ENCODE measurements at places on chromosomes 7 and 10.

DNA sequence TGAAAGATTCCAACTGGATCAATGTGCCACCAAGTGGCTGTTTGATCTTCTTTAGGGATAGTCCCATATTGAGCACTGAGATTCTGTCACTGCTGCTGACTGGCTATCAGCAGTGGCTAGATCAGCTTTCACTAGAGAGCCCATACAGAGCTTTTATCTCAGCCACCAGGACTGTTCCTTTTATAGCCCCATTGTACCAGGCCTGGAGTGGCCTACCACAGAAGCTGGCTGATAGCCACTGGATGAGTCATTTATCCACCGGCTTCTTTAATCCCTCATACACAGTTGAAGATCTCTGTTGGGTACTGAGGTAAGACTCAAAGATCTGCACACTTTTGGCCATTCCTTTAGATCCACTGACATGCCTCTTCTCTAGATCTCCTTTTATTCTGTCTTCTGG lies 1101.1 kb downstream of the SORCS3 start:
- no peak for DNase-seq

GRCh38 chr10:130300608-130301020 lies 164.4 kb downstream of the GLRX3 start:
- DNase-seq = peak; percentile 61

DNA sequence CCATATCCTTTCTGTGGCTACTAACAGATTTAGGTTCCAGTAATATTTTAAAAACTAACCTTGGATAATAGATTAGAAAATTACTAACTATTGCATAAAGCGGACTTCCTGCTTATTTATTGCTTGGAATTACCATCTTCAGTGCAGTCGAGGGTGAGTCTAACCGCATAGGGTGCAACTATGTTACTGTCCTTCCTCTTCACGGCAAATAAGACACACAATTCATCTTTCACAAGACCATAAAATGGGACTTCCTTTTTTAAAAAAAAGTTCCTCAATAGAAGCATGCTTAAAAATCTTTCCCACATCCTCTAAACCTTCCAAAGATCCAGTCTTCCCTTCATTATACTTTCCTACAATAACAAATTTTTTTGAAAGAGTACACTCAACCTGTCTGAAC lies 2.1 kb downstream of the SLC25A40 start:
- no peak for DNase-seq

DNA sequence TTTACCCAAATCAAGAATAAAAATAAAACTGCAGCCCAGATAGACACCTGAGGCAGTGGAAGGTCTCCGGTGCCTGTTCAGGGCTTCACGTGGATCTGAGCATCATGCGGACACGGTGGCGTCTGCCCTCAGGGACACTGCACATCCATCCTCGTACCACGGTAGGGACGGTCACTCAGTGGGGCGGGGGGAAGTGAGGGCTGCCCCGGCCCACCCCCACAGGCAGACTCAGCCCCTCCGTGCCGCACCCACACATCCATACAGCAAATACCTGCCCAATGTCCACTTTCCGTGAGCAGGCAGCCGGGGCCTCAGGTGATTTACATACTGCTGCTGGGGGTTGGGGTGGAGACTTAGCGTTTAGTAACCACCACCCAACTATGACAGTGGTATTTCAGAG lies 207.8 kb downstream of the DIP2C start:
- no peak for DNase-seq

GRCh38 chr10:70561070-70561469 lies 41.5 kb downstream of the PRF1 start:
- peak; percentile 67 for DNase-seq

DNA sequence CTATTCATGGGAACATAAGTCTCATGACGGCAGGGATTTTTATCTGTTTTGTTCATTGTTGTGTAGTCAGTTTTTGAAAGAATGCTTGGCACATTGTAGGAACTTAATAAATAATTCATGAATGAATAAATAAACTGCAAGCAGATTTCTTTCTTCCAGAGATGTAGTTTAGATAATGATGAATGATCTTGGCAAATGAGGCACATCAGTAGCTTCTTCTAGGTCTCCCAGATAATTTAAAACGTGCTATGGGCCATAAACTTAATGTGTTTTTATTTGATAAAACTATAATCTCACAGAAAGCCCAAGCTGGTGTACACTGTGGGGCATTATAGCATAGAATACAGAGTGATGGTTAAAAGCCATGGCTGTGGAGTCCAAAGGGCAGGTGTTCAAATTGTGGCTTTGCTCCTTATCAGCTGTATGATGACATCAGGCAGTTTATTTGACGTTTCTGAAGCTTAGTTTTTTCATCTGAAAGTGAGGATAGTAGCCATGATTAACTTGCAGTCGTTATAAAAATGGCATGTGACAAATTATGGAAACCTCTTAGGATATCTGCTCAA lies 3.5 kb downstream of the MGAM start:
- no peak for DNase-seq

- DNase-seq = no peak
Measured at GRCh38 chr7:47720141-47720906, 138.4 kb upstream of the TNS3 start.

DNA sequence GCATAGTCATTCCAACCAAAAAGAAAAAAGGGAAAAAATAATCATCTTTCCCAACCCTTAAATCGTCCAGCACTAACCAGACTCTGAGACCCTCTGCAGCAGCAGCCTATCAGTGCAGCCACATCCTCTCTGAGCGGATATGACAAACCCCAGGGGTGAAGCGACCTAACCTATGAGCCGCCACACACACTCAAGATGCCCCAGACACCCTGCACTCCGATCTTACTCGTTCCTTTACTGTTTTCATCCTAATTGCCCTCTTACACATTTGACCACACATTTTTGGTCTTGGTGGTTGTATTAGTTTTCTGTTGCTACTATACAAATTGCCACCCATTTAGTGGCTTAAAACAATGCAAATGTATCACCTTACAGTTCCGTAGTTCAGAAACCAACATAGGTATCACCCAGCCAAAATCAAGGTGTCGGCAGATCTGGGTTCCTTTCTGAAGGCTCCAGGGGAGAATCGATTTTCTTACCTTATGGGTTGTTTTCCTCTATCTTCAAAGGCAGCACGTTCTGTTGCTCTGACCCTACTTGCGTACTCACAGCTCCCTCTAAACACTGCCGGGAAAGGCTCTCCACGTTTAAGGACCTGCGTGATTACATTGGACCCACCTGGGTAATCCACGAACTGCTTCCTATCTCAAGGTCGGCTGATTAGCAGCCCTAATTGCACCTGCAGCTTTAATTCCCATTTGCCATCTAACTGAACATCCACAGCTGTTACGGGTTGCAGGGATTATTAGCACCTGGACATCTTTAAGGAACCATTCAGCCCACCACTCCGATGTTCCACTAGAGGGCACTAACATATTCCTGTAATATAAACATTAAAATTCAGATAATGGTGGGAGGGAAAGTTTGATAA lies 37.3 kb upstream of the PRSS1 start:
- no peak for DNase-seq

DNA sequence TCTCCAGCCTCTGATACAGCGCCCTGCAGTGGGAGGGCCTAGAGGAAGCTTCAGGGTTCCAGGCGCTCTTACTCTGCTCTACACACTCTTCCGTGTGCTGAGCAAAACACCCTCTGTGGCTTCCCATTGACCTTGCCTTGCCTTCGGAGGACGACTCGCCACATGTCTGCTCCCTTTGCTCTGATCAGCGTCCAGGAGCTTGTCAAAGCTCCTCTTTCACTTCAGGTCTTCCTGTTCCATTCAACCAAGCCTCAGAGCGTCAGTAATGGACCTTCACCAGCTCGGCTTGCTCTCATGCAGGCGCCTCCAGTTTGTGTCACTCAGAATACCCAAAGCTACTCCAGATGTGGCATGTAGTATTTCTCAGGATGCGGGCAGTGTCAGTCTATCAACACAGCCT lies 173.9 kb downstream of the ARID5B start:
- DNase-seq = no peak

DNA sequence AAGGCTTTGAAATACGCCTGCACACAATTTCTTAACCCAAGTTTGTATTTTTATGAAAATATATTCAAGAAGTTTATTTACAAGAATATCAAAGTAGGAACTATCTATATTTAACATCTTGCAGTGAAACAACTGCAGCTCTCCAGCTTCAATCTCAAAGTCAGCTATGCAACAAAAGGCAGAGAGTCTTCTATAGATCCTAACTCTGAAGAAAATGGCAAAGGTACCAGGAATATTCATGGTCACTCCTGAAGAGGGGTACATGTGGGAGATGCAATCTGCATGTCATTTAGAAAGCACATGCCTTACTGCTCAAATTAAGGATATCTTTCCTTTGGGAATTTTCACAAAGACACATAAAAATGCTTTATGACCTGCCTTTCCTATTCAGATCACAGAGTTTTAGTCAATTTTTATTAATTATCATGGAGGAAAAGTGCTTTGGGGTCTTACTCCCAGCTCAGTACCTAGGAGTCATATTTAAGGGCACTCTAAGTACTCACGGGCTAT lies 1.5 kb downstream of the ANK3 start:
- DNase-seq = no peak

GRCh38 chr10:70760271-70760787 lies 24.8 kb downstream of the TBATA start:
- DNase-seq = peak; percentile 11

DNA sequence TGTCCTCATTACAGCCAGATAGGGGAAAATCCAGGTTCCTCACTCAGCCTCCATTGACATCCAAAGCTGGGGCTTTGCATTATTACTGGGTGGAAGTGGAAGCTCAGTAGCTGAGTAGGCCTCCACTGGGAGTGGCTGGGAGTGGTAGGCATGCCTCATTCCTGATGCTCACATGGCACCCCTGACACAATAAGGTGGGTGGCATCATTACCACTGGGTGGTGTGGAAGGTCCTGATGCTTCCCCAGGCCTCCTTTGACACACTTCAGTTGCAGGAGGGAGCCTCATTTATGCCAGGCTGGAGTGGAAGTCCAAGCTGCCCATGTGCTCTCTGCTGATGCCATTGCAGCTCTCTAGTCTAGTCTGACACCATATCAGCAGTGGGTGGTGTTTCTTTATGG lies 48.2 kb upstream of the GPR141 start:
- DNase-seq = no peak

GRCh38 chr7:138125598-138126111 lies 49.4 kb downstream of the AKR1D1 start:
- peak; percentile 94 for DNase-seq

DNA sequence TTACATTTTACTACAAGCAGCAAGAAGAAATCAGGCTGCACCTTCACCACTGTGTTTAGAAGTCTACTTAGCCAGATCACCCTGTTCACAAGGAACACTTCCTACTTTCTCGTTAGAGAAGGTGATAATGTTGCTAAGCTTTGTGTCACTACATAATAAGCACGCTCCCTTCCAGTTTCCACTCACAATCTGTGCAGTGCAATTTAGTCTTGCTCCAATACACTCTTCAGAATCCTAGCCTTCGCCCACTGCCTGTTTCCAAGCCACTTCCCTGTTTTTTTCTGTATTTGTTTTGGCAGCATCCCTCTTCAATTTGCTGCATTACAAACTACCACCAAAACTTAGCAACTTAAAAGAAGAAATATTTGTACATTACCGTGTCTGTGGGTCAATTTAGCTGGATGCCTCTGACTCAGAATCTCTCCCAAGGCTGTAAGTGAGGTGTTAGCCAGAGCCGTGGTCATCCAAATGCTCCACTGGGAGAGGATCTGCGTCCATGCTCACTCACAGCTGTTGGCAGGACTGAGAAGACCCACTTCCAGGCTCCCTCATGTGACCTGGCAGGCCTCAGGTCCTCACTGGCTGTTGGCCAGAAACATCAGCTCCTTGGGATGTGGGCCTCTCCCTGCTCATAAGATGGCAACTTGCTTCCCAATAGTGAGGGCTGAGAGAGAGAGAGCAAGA lies 110.4 kb downstream of the PON1 start:
- peak; percentile 60 for DNase-seq

DNA sequence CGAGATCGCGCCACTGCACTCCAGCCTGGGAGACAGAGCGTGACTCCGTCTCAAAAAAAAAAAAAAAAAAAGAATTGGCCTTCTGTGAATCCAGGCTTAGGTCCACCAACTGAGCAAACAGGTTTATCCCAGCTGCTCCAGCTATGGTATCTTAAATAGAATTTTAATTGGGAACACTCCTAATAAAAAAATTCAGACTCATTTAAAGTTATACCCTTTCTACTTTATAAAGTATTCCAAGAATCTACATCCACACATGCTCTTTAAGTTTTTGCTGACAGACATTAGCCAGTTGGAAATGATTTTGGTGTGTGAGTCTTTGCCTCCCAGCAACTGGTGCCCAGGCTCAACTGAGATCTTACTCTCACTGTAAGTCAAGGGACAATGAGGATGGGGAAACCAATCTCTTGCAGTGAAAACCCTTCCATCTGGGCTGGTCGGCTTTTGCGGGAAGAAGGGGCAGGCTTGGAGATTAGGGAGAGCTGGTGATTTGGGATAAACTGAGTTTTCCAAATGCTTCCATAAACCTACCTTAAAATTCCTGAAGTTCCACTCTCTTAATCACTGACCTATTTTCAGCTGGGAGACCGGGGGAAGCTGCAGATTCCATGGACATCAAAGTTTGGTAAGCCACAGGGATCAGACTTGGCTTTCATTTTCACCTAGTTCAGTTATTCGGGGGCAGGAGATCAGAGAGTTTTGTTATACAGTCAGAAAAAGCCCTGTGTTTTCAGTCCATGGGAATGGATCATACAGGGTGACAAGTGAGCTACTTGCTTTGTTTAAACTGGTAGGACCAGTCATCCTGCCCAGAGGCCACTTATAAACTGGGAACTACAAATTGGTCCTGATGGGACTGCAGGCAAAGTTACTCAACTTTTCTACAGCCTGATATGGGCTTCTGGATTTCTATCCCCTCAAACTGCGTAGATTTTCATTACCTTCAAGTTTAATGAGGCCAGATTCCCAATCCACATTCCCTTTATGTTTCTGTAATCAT lies 89.3 kb upstream of the ZNF746 start:
- DNase-seq = no peak

- no peak for DNase-seq
Measured at GRCh38 chr10:74586088-74586585, 240.3 kb upstream of the KAT6B start.

- no peak for DNase-seq
Measured at GRCh38 chr10:72887043-72887442, 6.5 kb upstream of the OIT3 start.

DNA sequence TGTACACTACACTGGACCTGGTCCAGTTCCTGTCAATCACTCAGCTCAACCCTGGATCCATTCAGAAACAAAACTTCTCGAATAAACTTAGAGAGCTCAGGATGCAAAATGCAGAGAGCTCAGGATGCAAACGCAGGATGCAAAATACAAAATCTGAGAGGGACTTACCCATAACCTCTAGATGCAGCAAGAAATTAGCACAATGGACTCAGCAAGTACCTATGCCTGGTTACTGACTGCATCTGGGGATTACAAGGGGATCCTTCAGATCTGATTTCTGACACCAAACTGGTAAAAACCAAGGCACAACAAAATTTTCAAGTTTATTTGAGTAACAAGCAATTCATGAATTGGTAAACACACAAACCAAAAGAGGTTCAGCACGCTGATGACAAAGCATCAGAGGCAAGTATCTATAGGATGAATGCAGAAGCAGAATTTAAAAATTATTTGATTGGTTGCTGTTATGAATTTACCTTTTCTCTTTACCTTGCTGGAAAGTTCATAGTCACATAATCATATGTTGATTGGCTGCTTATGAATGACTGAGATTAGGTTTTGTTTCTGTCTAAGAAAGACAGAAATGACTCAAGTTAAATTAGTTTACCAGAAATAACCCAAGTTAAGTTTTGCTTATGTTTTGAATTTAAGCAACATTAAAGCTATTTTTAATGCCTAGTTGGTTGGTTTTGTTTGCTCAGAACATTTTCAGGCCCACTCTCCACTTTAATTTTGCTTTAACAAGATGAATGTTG lies 11.4 kb downstream of the GIMAP6 start:
- DNase-seq = no peak

- no peak for DNase-seq
Measured at GRCh38 chr7:88772776-88773175, 13.3 kb downstream of the ZNF804B start.

Data from osteoblast (primary cell).